Activated CD8-positive, alpha-beta T cell treated with anti-CD3 and anti-CD28 coated beads, Interleukin-2, amount 10 ng/mL, durations not matched to agents 7 days and 5 days (primary cell): ENCODE measurements at places on chromosomes 11 and 22. TPM values are rescaled to one million over a fixed set of nuclear protein-coding genes. Genes with fewer than 3 reads are reported as not detected.

The OR8A1 gene
- total RNA-seq: not detected

The POU2AF3 gene
- total RNA-seq: not detected

The MTA2 gene
- 249 TPM for total RNA-seq

The PIK3C2A gene
- total RNA-seq: 21.5 TPM

The NAALAD2 gene
- not detected for total RNA-seq

The GTSE1 gene
- total RNA-seq: 111 TPM

The ZNF280A gene
- total RNA-seq: not detected

The RIMBP3C gene
- 0.34 TPM for total RNA-seq

The PTPRJ gene
- 56.5 TPM for total RNA-seq

The ST14 gene
- not detected for total RNA-seq

The SERPIND1 gene
- total RNA-seq: not detected

The MAJIN gene
- not detected for total RNA-seq

The TYR gene
- not detected for total RNA-seq

The GRM5 gene
- not detected for total RNA-seq

The MRGPRE gene
- not detected for total RNA-seq

The GSTP1 gene
- 337 TPM for total RNA-seq

The FBLN1 gene
- total RNA-seq: not detected

The UBQLN3 gene
- total RNA-seq: not detected

The MN1 gene
- total RNA-seq: 0.13 TPM

The APOL3 gene
- 77.1 TPM for total RNA-seq

The TRIM22 gene
- 228 TPM for total RNA-seq

The VWCE gene
- 3.3 TPM for total RNA-seq

The EIF3D gene
- total RNA-seq: 186 TPM

The SLC37A2 gene
- total RNA-seq: 0.68 TPM

The FGF3 gene
- not detected for total RNA-seq

The NEU3 gene
- 15.8 TPM for total RNA-seq

The VPS37C gene
- 3.4 TPM for total RNA-seq

The PIWIL4 gene
- total RNA-seq: 0.39 TPM

The SVIP gene
- 32.4 TPM for total RNA-seq

The VPREB3 gene
- total RNA-seq: not detected

The RAB6A gene
- 101 TPM for total RNA-seq

The PKNOX2 gene
- not detected for total RNA-seq

The BTG4 gene
- total RNA-seq: not detected

The CSNK1E gene
- 82.9 TPM for total RNA-seq

The OR8G5 gene
- not detected for total RNA-seq

The ESAM gene
- total RNA-seq: 0.50 TPM

The SLC29A2 gene
- total RNA-seq: 11.1 TPM

The SMTNL1 gene
- not detected for total RNA-seq

The NCAM1 gene
- 1.8 TPM for total RNA-seq

The TRIM64 gene
- not detected for total RNA-seq

The PGA3 gene
- total RNA-seq: not detected

The MMP12 gene
- total RNA-seq: not detected

The MRPL11 gene
- total RNA-seq: 93.7 TPM

The MYO7A gene
- total RNA-seq: not detected

The NOX4 gene
- total RNA-seq: not detected

The OR10A2 gene
- total RNA-seq: not detected

The FADS2 gene
- total RNA-seq: 416 TPM
